ENCODE measurements at places on chromosomes 6 and 20.

GRCh38 chr20:23245553-23246181 lies 104.9 kb upstream of the NXT1 start:
- no peak for DNase-seq

DNA sequence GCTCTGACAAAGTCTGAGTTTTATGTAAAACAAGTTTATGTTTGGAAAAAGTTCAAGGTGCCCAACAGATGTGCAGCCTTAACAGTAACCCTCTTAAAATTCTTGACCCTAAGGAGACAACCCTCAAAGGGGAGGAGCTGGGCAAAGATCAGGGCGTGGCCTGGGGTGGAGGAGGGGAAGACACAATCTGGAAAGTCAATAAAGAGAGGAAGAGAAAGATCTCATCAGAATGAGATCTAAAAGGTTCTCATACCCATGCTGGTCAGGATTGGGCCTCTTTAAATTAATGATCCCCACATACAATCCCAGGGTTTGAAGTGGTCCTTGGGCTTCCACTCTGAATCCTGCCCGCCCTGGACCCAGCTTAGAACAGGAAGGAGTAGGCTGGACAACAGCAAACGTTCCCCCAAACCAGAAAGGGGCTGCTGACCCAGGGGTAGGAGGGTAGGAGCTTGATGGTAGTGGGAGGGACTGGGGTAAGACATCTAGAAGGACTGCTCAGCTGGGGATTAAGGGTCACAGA lies 33.0 kb downstream of the FOXP4 start:
- no peak for DNase-seq

- DNase-seq, result no peak
Observed at GRCh38 chr6:133230052-133230451, 11.1 kb upstream of the EYA4 start.

GRCh38 chr20:63748934-63749270 lies 9.3 kb downstream of the SLC2A4RG start:
- DNase-seq, result no peak

DNA sequence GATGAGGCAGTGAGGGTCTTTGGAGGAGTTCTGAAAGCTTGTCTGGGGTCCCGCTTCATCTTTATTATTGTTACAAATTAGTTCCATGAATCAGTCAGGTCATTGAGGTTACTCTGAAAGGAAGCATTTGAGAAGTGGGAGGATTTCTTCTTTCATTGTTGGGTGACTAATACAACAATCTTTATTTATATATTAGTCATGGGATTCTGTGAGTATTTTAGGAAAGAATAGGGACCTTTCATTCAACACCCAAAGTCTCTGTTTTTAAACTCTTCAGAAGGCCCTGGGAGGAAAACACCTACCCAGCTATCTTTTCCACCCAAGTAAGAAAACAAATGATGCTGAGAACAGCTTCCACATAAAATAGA lies 98.3 kb downstream of the SOD2 start:
- DNase-seq, result peak; percentile 57

- no peak for DNase-seq
Observed at GRCh38 chr6:51753635-51754034, 333.8 kb downstream of the PKHD1 start.

Measured in RKO (cell line).